ENCODE measurements at places on chromosomes 5 and 9. TPM values are rescaled to one million over a fixed set of nuclear protein-coding genes. Genes with fewer than 3 reads are reported as not detected.

DNA sequence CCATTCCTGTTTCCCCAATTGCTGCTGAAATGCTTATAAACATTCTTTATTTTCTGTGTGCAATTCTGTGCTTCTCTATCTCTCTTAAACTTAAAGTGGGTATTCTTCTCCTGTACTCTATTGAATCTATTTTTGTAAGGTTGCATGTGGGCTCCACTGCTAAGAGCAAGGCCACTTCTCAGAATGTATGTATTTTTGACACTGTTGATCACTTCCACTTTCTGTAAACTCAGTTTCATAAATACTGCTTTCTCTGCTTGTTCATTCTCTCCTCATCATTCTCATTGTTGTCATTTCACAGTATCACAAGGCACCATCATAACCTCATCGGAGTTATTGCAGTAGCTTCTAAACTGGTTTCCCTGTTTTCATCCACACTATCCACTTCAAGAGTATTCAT is 483.0 kb upstream of the CDH18 start:
- DNase-seq, result no peak

DNA sequence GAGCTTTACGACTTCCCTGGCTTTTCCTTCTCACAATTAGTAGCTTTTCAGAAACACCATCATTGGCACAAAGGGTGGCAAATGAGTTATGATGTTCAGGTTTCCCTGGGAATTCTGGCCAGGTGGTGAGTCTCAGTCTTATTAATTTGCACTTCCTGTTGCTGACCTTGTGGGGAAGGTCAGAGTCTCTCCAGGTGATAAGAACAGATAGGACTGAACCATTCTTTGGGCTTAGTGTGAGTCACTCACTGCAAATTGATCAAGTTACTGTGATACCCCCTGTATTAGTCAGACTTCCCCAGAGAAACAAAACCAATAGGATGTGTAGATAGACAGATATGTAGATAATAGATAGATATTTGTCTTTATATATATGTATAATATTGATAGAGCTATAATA is 53.8 kb upstream of the RANBP3L start:
- no peak for DNase-seq

GRCh38 chr9:72038408-72038807 is 22.0 kb downstream of the C9orf57 start:
- peak; percentile 55 for DNase-seq

The MYMK gene
- polyA plus RNA-seq, result 66.1 TPM

The NEUROG1 gene
- not detected for polyA plus RNA-seq

DNA sequence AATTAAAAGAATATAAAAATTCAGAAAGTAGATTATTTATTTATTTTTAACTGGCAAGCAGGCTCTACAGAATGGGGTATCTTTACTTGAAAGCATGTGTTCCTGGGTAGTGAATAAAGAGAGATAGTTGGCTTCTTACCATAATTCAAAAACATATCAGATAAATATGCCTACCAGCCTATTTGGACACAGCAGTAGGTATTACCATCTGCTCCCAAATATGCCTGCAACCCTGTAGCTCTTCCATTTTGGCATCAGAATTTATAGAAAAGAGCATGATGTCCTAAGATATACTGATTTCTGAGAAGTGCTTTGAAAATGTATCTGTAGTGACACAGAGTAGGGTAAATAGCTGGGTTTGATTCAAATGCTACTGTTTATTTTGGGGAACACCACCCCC is 1300.5 kb upstream of the DMAC1 start:
- no peak for DNase-seq

GRCh38 chr5:17151686-17152085 is 65.7 kb upstream of the BASP1 start:
- no peak for DNase-seq

GRCh38 chr9:124908098-124908497 is 32.8 kb downstream of the GOLGA1 start:
- no peak for DNase-seq

DNA sequence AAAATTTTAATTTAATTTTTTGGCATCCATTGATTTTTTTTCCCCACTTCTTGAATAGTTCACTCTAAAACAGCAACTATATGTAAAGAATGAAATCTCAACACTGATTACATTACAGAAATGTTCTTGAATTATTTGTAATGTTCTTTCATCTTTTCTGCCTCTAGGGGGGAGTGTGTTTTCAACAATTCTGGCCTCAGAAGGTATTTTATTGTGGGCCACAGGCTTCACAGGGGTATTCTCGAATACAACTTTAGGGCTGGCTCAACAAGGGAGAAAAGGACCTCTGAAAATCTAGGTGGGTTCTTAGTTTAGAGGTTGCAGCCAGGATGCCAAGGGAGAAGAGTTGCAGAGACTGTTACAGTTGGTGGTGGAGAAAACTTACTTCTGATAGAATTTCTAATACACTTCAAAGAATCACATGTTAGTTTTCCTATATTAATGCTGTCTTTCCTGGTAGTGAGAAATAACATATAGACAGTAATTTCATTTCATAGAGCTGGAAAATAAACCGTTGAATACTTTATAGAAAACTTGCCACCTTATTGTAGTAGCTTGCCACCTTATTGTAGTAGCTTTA is 3.6 kb upstream of the NPR3 start:
- DNase-seq, result peak; percentile 58

DNA sequence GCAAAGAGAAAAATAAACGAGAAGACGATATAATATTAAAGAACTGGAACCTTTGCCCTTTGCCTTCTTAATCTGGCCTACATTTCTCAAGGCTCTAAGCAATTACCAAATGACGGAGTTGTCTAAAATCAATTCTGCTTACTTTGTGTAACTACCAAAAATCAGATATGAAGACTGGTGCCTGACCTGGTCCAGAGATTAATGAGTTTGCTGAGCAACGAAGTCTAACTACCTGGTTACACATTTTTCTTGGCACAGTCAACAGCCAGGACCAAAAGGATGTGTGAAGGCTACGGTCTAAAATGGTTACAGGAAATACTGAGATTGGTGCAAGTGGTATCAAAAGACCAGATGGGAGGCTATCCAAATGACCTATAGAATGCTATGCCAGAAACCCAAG is 17.8 kb upstream of the IFNE start:
- DNase-seq, result no peak

DNA sequence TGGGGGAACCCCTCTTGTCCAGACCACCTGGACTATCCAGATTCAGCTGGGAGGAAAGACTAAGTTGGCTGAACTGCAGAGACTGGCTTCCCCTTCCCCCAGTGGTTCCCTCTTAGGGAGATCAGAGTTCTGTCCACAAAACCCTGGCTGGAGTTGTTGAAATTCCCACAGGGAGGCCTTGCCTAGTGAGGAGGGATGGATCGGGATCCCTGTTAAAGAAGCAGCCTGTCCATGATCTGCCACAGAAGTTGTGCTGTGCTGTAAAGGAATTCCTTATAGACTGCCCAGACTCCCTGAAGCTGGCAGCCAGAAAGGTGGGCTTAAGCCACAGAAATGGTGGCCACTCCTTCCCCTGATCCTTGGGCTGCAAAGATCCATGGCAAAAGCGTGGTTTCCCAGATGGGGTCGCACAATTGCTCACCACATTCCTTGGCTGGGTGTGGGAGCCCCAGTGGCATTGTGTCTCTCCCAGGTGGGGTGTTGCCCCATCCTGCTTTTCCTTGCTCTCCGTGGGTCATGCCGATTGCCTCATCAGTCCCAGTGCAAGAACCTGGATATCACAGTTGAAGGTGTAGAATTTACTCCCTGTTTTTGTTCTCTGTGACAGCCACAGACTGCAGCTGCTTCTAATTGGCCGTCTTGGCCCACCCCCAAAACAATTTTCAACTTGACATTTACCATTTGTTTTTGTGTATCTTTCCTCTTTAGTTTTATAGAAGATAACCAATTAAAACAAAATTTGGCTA is 342.4 kb downstream of the FGF10 start:
- DNase-seq, result peak; percentile 18

The CCDC192 gene
- 0.48 TPM for polyA plus RNA-seq

DNA sequence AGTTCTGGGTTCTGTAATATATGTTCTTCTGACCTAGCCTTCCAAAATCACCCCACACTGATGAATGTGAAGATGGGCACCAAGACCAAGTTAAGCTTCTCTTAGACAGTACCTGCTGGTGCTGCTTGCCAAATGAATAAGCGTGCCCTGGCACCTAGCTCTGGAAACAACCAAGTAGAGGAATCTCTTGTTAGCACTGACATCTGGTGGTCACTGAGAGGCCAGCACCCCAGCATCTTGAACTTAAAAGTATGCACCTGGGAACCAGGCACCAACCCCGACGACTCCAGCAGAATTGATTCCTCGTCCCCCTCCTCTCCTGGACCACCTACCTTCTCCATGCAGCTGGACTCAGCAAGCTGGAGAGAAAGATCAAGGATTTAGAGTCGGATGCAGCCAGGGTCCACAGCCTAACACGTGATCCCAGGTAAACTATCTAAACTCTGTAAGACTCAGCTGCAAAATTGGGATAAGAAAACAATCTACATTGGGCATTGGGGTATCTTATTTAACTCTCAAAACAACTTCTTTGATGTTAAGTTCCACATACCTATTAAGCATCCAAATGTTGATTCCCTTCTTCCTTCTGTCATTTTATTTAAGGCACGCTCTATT is 89.8 kb downstream of the SLC1A3 start:
- no peak for DNase-seq

DNA sequence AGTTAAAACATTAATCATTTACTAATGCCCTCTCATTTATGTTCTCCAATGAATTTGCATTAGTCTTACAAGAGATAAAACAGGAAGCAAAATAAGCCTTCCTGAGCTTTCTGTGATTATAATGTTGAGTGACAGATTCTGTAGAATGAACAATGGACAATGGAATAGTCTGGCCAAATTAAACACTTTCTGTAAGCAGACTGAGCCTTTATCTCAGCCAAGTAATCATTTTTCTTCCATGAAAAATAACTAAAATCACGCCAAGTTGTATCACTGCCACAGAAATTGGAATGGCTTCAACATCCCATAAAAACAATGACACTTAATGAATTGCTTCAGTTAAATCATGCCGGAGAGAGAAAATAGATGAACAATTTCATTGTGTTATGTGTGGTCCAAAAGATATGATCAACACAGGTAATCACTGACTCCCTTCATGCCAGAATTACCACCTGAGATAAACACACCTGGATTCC is 63.0 kb downstream of the TSSK1B start:
- peak; percentile 58 for DNase-seq

DNA sequence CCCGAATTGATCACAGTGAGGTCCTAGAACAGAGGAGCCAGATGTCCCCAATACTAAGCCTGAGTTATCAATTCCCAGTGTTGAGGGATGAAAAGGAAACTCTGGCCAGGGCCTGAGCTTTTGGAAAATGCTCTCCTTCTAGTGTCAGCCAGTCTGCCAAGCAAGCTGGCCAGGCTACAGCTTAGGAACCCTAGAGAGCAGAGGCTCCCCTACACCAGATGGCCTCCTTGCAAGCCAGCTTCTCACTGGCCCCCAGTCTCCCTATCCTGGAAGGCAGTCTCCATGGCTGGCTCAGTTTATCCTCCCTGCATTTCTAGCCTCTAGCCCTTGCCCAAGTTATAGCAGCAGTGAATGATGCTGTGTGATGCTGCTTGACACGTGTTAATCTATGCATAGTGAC is 204.7 kb upstream of the WWC1 start:
- no peak for DNase-seq

- DNase-seq, result no peak
Observed at GRCh38 chr5:5792106-5792505, 369.6 kb downstream of the ICE1 start.

The F12 gene
- polyA plus RNA-seq, result 0.24 TPM

The PRR16 gene
- 9.2 TPM for polyA plus RNA-seq

- DNase-seq, result no peak
Observed at GRCh38 chr5:82975396-82975795, 101.8 kb downstream of the TMEM167A start.
